ENCODE measurements at places on chromosomes 11 and 22.
A peak's percentile ranks its signal among the peaks of the same experiment; 100 is the strongest.

GRCh38 chr11:11569936-11570491 is 51.8 kb downstream of the GALNT18 start:
- DNase-seq = no peak

DNA sequence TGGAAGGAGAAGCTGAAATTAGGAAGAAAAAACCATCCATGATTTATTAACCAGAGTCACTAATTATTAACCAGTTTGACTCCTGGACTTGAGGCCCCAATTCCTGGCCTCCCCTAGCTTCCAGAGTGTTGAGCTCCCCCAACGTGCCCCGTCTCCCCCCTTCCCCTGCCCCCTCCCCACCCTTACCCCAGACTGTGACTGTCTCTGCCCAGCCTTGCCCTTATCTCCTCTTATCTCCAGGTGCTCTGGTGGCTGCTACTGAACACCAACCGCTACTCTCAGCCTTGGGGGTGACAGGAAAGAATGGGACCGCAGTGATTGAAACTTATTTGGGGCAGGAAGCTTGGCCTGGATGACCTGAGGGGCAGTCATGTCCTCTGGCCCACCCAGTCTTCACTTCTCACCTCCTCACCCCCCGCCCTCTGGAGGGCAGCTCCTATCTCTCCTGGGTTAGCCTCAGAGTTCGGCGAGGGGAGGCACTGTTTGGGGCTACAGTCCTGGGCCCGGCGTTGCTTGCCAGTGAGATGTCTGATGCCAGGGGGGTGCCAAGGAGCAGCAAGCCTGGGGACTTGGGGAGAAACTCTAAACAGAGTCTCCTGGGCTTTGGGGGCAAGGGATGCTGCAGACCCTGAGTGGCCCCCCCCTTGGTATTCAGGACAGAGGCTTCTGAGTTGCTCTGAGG is 15.5 kb downstream of the NECTIN1 start:
- no peak for DNase-seq

- no peak for DNase-seq
These were observed 2.2 kb downstream of the SLC35F2 start for GRCh38 chr11:107856180-107856980.

GRCh38 chr11:115464269-115464668 is 39.9 kb downstream of the CADM1 start:
- no peak for DNase-seq

DNA sequence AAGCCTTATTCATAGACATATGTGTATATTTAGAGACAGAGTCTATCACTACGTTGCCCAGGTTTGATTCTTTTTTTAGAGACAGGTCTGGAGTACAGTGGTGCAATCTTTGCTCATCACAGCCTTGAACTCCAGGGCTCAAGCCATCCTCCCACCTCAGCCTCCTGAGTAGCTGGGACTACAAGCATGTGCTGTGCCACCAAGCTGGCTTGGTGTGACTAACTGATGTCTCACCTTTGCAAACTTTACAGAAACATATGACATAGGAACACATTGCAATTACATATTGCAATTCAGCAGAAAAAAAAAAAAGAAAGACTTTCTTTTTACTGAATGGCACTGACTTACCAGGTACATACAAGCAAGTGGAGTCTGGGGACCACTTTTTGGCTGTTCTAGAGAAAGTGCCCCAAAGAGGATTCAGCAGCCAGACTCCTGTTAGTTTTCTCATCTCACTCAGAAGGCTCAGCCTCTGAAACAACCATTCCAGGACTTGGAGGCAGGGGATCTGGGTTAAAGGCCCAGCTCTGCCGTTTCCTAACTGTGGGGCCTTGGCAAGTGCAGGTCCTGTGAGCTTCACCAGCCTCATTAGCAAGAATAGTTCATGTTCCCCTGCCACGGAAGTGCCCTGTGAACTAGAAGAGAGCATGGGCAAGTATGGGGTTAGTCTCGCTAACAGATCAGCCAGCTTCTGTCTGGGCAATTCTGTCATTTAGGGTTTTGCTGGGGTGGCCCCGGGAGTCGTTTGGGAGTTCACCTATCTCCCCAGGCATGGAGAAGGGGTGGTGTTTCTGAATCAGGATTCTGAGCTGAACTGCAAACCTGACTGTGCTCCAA is 11.3 kb upstream of the NFAM1 start:
- DNase-seq = no peak

GRCh38 chr11:114219559-114220349 is 76.4 kb upstream of the NNMT start:
- DNase-seq = no peak

DNA sequence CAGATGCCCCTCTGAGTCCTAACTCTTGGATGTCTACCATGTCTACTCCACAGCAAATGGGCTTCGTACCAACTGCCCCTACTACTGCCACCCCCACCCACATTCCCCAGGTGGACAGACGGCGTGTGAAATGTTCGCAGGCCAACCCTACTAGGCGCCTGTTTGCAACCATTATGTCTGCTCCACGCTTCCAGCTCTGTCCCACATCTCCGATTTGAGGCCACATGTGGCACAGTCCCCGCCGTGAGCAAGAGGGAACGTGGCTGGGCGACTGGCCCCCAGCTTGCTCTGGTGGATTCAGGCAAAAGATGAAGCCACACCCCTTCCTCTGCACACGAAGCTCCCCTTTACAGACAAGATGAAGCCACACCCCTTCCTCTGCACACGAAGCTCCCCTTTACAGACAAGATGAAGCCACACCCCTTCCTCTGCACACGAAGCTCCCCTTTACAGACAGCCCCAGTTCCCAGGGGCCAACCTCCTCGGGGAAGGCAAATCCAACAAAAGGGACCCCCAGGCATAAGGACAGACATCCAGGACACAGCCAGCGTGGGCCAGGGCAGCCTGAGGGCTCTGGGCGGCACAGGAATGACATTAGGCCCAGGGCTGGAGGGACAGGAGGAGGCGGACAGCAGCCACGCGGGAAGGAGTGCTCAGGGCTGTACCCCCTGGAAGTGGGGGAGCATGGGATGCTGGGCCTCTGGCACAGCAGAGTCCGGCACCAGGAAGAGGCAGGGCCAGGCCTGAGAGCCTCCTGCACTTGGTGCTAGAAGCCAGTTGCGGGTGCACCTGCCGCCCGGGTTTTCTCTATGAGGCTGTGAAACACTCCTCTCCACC is 106.2 kb downstream of the SHANK2 start:
- no peak for DNase-seq

DNA sequence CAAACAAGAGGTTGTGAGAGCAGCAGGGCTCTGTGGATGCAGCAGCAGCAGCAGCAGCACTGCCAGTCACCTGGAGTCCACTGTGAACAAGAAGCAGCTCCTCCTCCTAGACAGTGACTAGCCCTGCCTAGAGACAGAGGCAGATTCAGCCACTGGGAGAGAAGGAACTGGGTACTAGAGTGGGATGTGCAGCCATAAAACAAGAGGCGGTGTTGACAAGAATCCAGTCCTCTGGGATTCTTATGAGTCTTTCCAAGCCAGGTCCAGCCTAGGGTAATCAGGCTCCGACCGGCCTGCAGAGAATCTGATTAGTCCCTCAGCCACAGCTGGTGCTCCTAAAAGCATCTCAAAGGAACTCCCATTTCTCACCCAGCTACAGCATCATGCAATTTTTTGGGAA is 83.9 kb upstream of the USP47 start:
- peak; percentile 8 for DNase-seq

DNA sequence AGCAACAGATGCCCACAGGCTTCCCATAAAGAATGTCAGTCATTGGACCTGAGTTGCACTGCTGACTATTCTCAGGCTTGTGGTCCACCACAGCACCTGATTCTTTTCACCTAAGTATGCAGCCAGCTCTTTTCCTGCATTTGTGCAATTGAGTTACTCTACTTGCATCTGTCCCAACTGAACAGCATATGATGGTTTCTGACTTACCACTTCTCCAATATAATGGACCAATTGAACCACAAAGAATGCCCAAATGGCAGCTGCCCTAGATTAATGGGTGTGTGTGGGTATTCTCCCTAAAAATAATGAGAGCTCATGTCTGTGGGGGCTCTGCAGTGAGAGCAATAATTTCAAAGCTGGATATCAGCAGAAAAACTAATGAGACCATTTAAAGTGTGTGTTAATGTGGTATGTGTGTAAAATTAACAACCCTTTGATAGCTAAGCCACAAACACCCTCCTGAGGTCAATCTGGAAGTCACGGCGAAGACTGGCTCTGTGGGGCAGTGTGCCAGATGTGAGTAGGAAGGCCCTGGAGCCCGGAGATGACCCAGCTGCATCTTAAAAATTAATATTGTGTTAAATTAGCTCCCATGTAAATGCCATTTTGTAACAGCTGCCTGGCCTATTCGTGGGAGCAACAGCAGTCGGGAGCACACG is 43.8 kb downstream of the SC5D start:
- no peak for DNase-seq

GRCh38 chr11:134725716-134726639 is 313.9 kb upstream of the B3GAT1 start:
- DNase-seq = no peak

DNA sequence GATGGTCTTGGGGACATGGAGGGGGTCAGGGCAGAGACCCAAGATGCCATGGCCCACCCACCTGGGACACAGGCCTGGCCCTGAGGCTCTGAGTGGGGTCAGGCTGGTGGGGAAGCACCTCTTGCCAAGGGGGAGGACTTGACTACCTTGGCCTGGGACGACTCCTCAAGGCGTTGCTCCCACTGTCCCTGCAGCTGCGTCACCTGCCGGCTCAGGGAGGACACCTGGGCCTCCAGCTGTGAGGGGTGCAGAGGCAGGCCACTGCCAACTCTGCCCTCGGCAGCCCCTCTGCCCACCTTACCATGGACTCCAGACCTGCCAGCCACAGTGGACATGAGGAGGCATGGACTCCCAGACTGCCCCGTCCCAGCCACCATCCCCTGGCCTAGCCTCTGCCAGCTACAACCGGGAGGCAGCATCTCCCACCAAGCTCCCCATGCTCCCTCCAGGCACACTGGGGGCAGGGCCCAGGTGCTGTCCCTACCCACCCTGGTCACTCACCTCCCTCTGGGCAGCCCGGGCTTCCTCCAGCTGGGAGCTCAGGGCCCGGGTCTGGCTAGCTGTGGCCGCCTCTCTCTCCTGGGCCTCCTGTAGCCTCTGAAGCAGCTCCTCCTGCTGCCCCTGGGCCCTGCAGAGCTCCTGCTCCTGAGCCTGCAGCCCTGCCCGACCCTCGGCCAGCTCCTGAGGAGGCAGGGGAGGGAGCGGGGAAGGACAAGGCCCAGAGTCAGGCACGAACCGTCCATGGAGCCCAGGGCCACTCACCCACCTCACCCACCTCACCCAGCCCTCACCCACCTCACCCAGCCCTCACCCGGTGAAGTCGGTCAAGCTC is 8.6 kb downstream of the CDC42BPG start:
- no peak for DNase-seq

DNA sequence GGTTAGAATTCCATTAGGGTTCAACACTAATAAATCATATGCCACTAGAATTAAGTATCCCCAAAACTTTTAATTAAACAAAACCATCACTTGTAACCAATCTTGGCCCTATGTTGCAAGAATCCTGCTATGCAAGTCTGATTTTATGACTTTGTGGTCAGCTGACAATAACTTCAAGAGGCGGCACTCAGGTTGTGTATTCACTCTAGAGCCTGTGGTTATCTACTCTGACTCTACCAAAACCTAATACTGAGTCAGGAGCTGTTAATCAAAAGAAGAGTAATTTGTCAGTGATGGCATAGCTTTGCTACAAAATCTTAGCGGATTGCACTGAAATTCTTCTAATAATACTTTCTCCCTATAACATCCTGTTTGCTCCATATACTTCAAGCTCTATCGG is 253.7 kb downstream of the AASDHPPT start:
- DNase-seq = peak; percentile 54

GRCh38 chr11:75440960-75441803 is 8.2 kb upstream of the KLHL35 start:
- DNase-seq = no peak

GRCh38 chr22:36701965-36702621 is 1.5 kb downstream of the CACNG2 start:
- DNase-seq = no peak

GRCh38 chr11:99154277-99154676 is 133.5 kb downstream of the CNTN5 start:
- DNase-seq = no peak

DNA sequence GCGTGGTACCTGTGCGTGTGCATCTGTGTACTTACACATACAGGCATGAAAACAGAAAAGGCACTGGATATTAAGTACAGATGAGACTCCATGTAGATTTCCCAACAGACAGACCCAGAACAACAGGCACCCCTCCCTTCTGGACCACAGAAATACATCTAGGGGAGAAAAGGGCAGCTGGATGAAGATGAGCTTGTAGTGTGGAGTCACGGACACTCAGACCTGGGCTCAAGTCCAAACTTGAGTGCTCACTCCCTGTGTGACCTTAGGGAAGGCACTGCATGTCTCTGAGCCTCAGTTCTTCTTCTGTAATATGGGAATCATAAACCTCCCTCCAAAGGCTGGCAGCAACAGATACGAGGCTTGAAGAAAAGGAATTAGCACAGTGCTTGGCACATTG is 108.9 kb downstream of the GALNT18 start:
- no peak for DNase-seq

GRCh38 chr11:123729602-123730001 is 11.9 kb downstream of the ZNF202 start:
- no peak for DNase-seq

DNA sequence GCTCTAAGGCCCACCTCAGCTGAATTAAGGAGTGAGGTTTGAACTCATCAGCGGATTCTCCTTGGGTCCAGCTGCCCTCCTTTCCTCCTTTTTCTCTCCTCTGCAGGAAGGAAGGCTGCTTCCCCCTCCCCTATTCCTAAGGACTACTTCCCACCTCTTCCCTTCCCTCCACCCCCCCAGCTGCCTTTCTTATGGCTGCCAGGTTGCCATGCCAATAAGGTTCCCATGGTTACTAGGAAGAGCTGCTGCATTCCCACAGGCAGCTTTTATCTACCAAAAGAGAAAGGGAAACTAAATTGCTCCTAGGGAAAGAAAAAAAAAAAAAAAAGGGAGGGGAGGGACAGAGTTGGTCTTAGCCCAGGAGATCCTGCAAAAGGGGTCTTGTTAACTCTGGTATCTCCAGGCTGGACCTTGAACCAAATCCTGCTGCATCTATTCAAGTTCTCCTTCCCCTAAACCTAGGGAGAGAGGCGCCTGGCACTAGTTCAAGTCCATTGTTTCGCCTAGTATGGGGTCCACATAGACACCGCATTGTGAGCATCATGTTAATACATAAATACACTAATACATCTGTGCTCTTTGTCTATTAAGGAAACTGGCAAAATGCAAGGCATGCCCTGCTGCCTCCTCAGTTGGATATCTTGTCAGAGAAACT is 21.2 kb upstream of the FEZ1 start:
- no peak for DNase-seq

GRCh38 chr11:91066456-91067047 is 843.7 kb upstream of the CHORDC1 start:
- DNase-seq = no peak

DNA sequence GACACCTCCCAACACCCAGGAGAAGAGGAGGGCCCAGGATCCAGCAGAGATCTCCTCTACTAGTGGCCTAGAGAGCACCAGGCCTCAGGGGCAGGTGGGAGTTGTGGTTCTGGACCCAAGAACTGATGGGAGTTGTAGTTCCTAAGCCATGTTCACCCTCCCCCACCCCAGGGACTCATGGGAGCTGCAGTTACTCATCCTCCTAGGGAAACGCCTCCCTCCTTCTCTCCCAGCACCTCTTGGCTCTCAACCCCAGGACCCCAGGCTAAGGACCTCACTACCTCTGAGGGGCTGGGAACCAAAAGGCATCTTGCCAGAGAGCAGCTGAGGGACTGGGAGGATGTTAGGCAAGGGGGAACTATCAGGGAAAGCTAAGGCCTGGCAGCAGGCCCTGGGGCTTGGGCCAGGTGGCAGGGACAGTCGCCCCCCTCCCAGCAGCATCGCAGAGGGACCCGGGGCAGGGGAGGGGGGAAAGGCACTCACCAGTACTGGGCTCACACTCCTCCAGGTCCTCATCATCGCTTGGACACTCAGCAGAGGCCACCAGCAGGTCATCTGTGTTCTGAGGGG is 28.9 kb downstream of the SLC22A12 start:
- no peak for DNase-seq

- DNase-seq = no peak
These were observed 216.1 kb downstream of the CASP12 start for GRCh38 chr11:104682206-104682605.

All from GM04503 (cell line).